ENCODE measurements at places on chromosomes 3 and 15. TPM values are rescaled to one million over a fixed set of nuclear protein-coding genes. Genes with fewer than 3 reads are reported as not detected.
A peak's percentile ranks its signal among the peaks of the same experiment; 100 is the strongest.

DNA sequence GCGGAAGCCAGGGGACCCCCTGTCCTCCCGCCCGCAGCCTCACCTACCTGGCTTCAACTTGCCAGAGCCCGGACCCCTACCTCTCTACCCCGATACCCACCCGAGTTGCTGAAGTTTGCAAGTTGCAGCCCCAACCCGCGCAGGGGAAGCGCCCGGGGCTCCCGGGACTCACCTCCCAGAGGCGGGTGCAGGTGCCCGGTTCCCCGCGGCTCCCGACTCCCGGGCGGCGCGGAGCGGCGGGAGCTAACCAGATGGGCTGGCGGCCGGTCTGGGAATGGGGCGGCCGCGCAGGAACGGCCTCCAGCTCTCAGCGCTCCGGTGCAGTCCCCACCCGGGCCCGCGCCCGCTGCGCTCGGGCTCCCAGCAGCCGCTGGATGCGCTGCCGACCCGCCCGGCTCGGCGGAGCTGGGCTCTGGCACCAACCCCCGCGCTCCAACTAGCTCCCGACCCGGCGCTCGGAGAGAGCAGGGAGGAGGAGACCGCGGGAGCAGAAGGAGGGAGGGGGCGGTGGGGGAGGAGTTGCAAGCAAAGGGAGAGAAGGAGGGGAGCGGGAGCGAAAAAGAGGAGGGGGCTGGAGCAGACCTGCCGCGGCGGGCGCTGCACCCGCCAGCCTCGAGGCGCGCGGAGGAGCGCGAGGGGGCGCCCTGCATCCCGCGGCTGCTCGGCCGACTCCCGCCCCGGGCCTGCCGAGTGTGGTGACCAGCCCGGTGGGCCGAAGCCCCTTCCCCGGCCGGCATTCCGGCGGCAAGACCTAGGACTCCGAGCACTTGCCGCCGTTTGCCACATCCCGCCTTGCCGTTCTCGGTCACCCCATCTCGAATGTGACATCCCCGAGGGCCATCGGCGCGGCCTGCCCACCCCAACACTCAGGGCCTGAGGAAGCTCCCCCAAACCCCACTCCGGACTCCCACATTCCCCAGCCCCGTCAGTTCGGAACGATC lies at the start of gene SEMA5B:
Gene SEMA5B, minus strand, starts transcription at position 472 of the 941 bp plus-strand sequence. CDS start 66,500 bp downstream, outside the sequence.
- DNase-seq: no peak

GRCh38 chr3:179949412-179949811 lies 87.3 kb downstream of the PEX5L start:
- DNase-seq: no peak

DNA sequence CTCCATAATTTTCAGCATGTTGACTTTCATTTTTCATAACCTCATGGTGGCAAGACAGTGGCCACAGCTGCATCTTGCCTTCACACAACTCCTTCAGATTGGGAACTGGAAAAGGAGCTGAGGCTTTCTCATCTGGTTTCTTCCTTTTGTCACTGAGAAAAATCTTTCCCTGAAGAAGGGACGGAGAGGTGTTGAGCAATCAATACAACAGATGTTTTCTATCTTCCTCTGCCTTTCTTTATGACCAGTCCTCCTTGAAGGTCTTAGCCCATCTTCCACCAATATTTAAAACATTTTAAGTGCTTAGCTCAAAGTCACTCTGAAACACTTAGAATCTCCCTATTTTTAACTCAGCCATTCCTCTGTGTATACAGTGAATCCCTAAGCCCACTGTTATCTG lies 11.9 kb downstream of the ZNF660 start:
- no peak for DNase-seq

- no peak for DNase-seq
These were observed 7.9 kb downstream of the CCDC71 start for GRCh38 chr3:49158103-49158709.

COL8A1 gene
- not detected for total RNA-seq

- DNase-seq: no peak
These were observed 666.5 kb downstream of the SQOR start for GRCh38 chr15:46301291-46301690.

DNA sequence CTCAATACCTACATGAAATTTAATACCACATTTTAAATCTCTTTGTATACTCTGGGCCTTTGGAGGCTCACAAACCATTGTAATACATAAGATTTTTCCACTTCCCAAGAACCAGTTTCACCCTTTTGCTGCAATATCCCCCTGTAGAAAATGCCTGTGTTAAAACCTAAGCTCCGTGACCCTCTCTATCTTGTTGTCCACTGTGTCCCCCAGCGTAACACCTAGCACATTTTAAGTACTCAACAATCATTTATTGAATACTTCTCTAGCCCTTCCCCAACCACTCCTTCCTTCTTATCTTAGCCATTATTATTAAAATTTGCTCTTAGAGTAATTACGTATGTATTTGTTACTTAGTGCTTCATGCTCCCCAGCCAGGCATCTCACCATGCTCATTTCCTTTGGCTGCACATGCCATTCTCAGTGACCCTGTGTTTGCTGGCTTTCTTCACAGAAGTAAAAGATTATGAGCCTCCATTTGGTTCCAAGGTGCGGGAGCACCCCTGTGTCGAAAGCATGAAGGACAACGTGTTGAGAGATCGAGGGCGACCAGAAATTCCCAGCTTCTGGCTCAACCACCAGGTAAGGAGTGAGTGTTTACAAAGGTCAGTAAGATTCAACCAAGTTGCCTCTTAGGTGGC lies 81.6 kb downstream of the TGFBR2 start:
- no peak for DNase-seq

GRCh38 chr3:186259612-186260383 lies 102.2 kb downstream of the DGKG start:
- peak; percentile 81 for DNase-seq

GRCh38 chr15:70318594-70319465 lies 221.1 kb upstream of the TLE3 start:
- no peak for DNase-seq

GRCh38 chr3:105842449-105842848 lies 26.4 kb downstream of the CBLB start:
- DNase-seq: peak; percentile 18

DNA sequence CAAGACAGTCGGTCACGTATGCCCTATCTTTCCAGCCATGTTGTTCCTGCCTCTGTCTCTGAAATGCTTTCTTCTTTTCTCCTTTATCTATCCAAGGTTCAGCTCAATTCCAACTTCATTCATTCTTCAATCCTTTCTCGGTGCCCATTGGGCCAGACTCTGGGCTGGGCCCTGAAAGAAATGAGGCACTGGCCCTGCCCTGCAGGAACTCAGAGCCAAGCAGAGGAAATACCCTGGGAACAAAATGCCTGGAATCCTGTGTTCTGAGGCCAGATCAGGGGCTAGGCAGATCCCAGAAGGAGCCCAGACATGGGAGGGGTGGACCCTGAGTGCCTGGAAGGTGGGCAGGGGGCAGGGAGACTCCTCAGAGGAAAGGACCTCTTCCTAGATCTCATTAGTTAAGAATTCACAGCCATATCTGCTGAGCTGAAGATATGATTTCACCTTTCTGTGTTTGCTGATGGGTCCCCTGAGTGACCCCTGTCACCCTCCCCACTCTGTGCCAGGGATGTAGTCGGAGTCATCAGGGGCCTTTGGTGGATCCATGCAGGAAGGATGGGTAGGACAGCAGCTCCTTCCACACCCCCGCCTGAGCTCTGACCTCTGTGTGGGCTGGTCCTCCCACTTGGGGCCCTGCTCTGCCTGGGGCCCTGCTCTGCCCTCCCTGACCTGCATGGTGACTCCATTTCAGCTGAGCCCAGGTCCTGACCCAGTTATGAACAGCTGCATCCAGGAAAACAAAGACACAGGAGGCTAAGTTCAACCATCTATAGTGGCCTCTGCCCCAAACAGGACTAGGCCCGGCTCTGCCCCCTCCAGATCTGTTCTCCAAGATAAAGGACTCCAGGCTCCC lies 5.3 kb upstream of the DAPK2 start:
- DNase-seq: no peak

- DNase-seq: no peak
These were observed 7.9 kb upstream of the SRP14 start for GRCh38 chr15:40046721-40047414.

CLRN1 gene
- total RNA-seq: not detected

Measured in G401 (cell line).